ENCODE measurements at places on chromosomes 3 and 15.
A peak's percentile ranks its signal among the peaks of the same experiment; 100 is the strongest.

DNA sequence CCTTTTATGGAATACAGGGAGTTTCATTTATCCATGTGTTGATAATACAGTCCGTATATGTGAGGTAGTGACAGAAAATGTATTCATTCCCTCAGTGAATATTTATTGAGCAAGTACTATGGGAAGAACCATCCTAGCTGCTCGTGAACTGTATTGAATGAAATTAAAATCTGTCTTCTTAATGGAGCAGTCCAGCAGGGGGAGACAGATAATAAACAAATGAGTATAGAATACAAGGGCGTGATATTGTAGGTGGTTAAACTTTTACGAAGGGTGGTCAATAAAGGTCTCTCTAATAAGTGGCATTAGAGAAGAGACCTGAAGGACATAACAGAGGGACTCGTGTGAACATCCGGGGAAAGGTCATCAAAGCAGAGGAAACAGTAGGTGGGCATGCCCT, 62.7 kb upstream of the OSTN start:
- no peak for DNase-seq

DNA sequence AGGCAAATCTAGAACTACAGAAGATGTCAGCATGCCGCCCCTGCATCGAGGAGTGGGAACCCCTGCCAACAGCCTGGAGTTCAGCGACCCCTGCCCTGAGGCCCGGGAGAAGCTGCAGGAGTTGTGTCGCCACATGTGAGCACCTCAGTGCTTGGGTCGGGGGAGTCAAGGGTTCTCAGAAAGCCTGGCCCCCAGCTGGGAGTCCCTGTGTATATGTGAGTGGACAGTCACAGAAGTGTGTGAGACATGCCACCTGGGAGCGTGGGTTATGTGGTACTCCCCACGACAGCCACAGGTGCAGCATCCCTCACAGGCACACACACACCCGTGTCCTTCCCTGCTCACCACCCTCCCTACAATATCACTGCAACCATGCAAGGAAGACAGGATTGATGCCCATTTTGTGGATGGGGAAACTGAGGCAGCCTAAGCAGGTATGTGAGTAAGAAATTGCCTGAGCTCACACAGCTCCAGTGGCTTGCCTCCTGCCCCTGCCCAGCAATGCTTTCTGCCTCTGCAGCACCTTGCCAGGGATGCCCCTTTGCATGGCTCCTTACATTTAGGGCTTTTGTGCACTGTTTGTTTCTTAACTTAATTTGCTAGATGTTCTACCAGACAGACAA, 28.3 kb downstream of the C3orf20 start:
- no peak for DNase-seq

- no peak for DNase-seq
Measured at GRCh38 chr3:32709346-32709745, 24.4 kb downstream of the CNOT10 start.

- no peak for DNase-seq
Measured at GRCh38 chr15:40926659-40927494, 2.3 kb upstream of the DLL4 start.

DNA sequence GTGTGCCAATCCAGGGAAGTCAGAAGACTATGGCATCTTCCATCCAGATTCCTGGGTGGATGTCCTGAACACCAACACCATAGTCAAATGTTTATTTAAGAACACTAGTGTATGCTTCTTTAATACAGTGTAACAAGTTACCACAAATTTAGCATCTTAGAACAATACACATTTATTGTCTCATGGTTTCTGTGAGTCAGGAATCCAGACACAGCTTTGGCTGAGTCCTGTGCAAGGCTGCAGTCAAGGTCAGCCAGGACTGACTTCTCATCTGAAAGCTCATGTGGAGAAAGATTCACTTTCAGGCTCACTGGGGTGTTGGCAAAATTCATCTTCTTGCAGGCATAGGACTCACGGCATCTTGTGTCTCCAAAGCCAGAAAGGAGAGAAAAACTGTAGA, 143.4 kb downstream of the ANXA2 start:
- no peak for DNase-seq

GRCh38 chr15:65980824-65981456, 111.6 kb downstream of the RAB11A start:
- DNase-seq: peak; percentile 48

GRCh38 chr3:172124271-172124670, 84.9 kb downstream of the FNDC3B start:
- no peak for DNase-seq

GRCh38 chr3:27501759-27502158, 17.6 kb upstream of the SLC4A7 start:
- DNase-seq: no peak

GRCh38 chr3:23602971-23603370, 202.8 kb upstream of the UBE2E1 start:
- DNase-seq: no peak

- DNase-seq: no peak
Measured at GRCh38 chr15:59367022-59367451, 5.6 kb downstream of the MYO1E start.

DNA sequence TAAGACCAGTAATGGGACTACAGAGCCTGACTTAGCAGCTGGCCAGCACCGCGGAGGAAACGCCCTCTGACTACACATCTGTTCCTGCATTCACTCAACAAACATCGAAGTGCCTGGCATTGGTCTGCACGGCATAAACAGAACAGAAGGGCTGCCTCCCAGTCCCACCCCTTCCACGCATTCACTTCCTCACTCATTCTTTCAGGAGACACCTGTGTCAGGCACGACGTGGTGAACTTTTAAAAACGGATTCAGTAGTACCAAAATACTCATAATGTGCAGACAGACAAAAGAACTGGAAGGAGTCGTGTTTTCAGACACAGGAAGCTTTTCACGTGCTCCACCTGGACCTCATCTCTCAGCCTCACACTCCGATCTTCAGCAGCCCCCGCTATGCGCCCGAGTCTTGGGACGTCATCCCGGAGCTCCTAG, 123.3 kb downstream of the XXYLT1 start:
- no peak for DNase-seq

DNA sequence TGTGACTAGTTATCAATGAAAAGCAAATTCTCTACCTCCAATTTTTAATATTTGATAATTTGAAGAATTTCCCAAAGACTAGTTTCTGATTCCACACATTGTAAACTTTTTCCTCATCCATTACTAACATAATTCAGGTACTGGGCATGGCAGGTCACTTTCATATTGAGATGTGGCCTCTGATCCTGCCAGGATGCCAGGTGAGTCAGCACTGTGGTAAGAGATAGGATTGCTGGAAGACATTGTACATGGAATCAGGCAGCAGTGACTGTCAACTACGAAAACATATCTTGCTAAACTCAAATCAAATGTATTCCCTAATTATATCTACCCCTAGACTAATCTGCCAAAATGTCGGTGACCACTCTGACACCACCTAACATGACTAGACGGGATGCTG, 33.2 kb upstream of the POU1F1 start:
- DNase-seq: no peak

DNA sequence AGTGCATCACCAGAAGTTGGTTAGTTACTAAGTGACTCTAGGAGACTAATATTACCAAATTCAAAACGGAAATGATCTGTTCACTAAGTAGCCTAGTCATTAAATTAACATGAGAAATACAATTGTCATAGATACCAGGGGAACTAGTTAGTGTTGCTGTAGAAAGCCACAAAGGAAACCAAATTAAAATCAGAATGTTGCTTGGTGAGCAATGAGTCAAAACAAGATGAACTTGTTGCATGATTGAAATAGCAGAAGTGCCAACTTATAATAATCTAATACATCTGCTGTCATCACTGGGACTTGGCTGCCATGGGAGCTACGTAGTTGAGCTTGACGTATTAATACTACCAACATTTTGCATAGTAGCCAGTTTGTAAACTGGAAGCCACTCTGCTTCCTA, 458.1 kb downstream of the DIPK2A start:
- no peak for DNase-seq

DNA sequence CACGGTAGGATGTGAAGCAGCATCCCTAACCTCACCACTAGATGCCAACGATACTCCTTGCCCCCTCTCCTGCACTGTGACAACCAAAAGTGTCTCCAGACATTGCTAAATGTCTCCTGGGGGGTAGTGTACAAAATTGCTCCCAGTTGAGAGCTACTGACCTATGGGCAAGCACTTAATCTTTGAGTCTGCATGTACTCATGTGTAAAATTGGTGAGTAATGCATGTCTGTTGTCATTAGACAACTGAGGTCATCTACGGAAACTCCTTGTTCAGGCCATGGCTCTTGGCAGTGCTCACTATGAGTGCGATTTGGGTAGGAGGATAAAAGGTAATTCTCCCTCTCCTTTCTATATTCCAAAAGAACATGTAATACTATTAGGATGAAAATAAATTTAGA, 29.2 kb downstream of the PDHB start:
- no peak for DNase-seq

- no peak for DNase-seq
Measured at GRCh38 chr15:52278135-52278534, 17.5 kb downstream of the MYO5C start.

- no peak for DNase-seq
Measured at GRCh38 chr3:195030791-195031321, 240.1 kb downstream of the XXYLT1 start.

GRCh38 chr3:171190668-171191067, 164.1 kb upstream of the SLC2A2 start:
- DNase-seq: no peak

- no peak for DNase-seq
Measured at GRCh38 chr3:38152609-38153008, 12.7 kb upstream of the OXSR1 start.

GRCh38 chr3:192953926-192954325, 36.3 kb upstream of the MB21D2 start:
- no peak for DNase-seq

DNA sequence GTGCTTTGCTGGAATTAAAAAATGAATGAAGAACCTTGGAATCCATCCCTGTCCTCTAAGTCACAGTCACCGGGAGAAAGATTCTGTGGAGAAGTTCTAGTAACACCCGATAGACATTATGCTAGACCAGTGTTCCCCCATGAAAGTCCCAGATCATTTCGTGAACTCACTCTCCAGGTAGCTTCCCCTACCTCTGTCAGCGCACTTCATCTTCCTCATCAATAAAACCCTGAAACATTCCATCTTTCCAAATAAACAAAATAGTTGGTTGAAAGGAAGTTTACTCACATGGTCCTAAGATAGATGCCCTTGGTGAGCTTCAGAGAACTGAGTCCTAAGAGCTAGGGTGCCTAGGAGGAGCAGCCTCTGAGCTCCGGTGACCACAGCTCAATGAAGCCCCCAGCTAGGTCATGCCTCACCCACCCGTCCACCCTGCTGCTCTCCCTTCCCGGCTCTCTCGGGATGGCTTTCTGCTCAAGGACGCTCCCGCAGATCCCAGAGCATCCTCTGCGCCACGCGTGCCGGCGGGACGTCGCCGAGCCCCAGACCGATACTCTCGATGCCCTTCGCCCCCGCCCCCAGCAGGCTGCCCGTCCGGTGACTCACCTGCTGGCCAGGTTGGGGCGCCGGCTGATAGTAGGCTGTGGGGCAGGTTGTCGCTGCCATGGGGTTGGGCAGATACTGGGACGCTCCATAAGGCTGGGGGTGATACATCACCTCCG, 776 bp downstream of the VGLL3 start:
- peak; percentile 38 for DNase-seq

DNA sequence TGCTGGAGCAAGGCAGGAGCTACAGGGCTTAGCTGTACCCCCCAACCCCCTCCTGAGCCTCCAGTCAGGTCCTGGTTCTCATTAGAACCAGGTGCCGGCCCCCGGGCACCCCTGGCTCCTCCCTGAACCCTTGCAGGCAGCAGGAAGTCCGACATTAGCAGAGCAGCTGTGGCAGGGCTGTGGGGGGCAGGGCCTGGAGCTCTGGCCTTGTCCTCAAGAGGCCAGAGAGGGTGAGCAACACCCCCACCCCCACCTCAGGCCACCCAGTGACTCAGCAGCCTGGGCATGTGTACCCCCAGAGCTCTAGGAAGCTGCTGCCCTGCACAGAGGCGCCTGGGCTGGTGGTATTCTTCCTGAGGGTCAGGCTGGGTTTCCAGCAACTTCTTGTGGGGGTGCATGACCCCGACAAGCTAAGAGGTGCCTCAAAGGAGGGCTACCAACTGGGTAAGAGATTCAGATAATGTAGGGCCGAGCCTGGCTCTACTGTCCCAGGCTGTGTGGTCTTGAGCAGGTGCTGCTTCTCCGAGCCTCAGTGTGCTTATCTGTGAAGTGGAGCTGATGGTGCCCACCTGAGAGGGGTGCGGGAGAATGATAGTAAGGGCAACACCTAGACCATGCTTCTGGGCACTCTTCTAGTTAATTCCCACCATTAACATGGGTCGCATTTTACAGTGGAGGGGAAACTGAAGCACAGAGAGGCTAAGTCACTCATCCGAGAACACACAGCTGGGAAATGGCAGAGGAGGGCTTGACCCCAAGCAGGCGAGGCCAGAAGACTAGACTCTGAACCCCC, 16.0 kb downstream of the H1-8 start:
- no peak for DNase-seq
